ENCODE measurements at places on chromosomes 2 and 18.

DNA sequence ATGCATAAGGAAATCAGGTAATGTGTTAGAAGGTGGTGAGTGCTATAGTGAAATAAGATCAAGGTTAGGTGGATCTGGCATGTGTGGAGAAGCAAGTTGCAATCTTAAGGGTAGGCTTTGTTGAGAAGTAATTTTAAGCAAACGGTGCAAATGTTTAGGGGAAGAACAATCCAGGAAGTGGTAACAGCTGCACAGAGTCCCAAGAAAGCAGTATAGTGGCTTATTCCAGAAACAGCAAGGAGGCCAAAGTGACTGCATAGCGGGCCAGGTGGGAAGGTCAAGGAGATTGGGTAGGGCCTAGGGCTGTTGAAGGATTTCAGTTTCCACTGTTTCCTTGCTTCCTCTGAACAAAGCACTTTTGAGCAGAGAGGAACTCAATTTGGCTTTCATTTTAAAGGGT, 30.0 kb upstream of the RAB1A start:
- DNase-seq: no peak

- DNase-seq: no peak
These were observed 197.0 kb downstream of the NCKAP5 start for GRCh38 chr2:133371286-133371685.

- no peak for DNase-seq
These were observed 227.1 kb downstream of the MYCN start for GRCh38 chr2:16167451-16167861.

DNA sequence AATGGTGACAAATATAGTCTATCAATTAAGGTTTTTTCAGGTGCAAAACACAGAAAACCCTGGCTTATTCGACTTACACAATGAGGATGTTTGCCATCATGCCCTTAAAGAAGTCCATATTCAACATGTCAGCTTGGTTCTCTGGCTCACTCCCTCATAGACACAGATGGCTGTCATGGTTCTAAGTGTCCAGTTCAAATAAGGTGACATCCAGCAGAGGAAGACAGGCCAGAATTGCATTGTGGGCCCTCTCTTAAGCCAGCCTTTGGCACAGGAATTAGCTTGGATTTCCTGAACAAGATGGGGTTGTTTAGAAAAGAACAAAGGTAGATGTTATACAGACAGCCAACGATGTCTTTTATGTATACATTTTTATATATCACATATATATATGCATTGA, 18.7 kb upstream of the SLC1A4 start:
- DNase-seq: no peak

DNA sequence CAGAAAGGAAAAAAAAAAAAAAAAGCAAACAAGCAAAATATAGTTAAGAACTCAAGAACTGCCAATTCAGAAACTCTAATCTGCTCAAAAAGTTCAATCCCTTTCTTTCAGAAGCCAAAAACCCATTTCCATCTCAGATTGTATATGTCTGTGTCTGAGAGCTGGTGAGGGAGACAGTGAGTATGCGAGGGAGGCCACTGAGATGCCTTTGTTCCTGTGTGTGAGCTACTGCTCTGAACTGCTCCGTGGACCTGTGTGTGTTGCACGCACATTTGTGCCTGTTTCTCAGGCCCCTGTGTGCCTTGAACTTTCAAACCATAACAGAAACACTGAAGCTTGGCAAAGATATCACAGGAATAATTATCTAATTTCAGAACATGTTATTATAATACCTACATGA, 2.5 kb upstream of the PKDCC start:
- no peak for DNase-seq

GRCh38 chr2:237278568-237278967, 135.4 kb downstream of the COL6A3 start:
- DNase-seq: no peak

DNA sequence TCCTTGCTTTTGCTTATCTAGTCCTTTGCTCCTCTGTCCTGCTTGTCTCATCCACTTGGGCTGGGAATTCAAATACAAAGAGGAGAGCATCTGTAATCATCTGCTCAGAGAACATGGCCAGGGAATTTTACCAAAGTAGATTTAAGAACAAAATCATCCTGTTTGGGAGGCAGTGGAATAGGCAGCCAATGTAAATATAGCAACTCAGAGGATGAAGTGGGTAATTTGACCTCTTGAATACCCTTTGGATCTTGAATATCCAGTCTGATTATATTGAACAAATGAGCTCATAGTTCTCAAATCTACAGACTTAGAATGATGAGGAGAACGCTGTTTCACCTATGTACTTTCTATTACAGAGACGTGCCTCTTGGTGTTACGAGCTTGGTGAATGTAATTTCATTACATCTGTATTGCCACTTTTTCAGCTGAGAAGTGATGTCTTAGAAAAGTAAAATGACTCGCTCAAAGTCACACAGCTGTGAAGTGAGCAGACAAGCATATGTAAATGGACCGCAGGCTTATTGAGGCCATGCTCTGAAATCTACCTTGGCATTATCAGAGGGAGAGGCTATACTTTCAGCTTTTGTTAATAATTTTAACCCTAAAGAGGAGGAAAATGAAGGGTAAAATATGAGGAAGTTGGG, 266.3 kb downstream of the MTX2 start:
- no peak for DNase-seq

- DNase-seq: no peak
These were observed 8.8 kb downstream of the NMUR1 start for GRCh38 chr2:231521443-231521842.

DNA sequence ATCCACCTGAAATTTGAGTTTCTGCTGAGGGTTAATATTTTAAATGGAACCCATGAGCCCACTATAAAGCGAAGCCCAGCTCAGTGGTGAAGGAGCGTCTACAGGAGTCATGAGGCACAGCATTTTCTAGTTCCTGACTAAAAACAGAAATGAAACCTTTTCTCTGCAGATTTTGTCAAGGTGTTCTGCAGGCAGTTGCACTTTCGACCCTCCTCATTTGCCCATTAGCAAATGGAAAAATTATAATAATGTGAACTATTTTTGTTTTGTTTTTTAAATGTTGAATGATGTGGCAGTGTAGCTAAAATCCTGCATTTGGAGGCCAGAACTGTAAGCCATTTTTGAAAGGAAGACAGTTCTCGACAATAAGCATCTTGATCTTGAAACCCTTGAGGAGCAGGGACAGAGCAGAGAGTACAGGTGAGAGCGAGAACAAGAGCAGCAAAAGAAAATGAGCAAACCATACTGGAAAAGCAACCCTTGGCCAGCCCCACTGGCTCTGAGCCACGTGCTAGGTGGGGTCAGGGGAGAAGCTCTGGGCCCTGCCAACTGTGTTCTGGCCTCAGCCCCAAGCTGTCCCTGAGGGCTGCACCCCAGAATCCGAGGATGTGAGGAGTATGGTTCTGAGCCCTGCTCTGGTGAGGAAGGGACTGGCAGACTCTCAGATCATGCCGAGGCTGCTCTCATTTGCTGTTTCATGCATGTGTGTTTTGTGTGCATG, 26.4 kb upstream of the COPS8 start:
- DNase-seq: no peak

DNA sequence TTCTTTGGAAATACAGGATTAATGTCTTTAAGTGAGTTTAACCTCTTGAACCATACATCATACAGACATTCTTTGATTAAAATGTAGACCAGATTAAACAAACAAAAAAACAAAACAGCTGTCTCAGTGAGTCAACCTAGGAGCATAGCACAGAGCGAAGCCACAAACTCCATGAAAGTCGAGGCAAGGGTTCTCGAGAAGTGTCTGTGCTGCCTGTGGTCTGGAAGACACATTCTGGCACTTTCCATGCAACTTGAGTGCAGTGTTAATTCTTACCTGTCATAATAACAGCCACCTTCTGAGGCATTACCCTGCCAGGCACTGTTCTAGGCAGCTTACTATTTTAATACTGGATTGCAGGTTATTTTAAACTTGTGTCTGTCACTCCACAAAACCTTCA, 435.5 kb upstream of the MMADHC start:
- DNase-seq: no peak

DNA sequence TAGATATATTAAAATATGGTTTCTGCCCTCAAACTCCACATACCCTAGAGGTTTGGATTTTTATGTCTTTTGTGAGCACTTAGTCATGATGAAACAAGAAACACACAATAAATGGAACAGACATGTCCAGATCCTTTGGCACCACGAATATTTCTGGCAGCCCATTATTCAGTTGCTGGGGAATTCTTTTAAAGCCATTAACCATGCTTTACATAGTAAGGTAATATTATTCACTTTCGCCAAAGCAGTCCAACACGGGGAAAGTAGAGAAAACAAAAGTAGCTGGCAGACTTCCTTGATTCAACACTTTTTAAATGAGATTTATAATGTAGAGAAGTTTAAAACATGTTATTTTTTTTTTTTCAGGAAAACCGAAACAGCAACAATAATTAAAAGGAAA, 235.4 kb downstream of the PIEZO2 start:
- no peak for DNase-seq

GRCh38 chr18:61946449-61946848, 53.6 kb upstream of the RNF152 start:
- DNase-seq: no peak

DNA sequence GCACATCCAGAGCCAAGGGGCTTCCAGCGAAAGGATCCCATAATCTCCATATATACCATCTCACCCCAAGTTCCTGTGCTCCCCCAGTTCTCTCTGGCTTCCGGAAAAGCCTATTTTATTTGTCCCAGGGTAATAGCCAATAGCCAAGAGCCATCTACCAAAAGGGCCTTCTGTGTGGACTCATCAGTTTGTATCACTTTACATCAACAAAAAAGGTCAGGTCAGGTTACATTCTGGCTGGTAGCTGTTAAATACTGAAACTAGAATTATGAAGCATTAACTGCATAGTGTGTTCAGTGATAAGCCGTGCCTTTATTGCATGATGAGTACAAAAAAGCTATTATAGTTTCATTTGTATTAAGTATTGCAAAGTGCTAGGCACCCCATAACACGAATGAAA, 223.7 kb downstream of the IRS1 start:
- no peak for DNase-seq

DNA sequence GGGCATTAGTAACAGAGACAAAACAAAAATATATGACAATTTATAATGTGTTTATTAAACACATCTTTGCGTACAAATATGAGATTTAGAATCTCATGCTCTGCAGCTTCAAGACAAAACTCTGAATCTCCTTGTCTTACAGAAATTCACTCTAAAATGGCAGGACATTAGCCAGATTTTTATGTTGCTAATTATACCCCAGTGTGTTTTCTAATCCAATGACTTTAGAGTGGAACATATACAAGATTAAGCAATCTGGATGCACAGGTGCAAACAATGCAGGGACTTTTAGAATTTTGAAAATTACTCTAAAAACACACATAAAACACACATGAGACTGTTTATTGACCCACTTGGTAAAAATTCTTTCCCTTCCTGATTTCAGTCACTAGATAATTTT, 85.9 kb downstream of the CALCRL start:
- DNase-seq: no peak

GRCh38 chr18:13394801-13395200, 176.2 kb downstream of the LDLRAD4 start:
- DNase-seq: no peak

GRCh38 chr2:169845016-169845415, 17.8 kb downstream of the UBR3 start:
- DNase-seq: no peak

DNA sequence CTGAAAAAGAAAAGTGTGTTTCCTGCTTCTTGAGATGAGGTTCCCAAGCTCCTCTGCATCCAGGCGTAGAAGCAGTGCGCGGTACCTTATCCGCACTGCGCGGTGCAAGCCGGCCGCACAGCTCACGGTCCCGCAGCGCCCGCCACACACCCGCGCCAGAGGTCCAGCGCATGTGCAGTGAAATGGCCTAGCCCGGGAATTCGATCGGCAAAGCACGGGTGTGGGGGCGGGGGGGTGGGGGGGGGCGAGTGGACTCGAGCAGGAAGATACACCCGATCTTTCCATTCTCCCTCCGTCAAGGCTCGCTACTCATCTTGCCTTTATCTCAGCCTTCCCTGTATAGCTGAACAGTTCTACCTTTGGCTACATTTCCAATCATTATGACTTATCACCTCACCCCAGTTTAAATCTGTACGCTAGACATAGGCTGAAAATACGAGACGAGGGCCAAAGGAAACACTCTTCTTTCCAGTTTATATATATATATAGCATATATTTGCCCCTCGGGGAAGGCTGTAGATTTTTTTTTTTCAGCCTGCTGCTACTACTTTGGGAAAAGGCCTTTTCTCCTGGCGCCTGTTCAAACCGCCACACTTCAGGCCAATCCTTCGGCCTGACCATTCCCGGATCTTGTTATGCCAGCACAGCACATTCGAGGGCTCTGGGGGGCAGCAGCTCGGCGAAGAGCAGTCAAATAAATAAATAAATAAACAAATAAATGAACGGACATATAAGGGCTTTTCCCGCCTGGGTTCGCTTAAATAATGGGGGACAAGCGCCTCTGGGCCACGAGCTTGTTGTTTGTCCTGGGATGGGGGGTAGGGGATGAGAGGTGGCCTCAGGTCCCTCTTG, 10.4 kb downstream of the HOXD8 start:
- DNase-seq: no peak

- DNase-seq: no peak
These were observed 298.2 kb upstream of the ZC3H15 start for GRCh38 chr2:186187854-186188253.

DNA sequence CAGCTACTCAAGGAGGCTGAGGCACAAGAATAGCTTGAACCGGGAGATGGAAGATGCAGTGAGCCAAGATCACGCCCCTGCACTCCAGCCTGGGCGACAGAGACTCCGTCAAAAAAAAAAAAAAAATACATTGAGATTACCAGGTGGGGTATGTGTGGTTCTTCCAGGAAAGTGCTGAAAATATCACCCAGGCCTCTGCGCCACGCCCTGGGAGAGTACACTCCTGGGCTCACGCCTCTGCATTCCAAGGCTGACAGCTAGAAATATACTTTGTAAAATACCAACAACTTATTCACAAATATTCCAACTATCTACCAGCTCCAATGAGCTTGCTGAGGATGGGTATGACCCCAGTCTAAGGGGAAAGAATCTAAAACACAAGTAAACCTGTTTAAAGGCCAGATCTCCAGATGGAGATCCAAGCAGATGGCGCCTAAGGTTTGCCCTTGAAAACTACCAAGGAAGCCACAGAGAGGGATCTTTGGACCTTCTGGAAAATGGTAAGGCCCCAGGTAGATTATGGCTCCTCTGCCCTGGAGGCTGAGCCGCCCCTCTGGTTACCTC, 21.6 kb upstream of the B3GNT7 start:
- DNase-seq: no peak

- no peak for DNase-seq
These were observed 104.4 kb upstream of the MAPRE2 start for GRCh38 chr18:34936772-34937171.

DNA sequence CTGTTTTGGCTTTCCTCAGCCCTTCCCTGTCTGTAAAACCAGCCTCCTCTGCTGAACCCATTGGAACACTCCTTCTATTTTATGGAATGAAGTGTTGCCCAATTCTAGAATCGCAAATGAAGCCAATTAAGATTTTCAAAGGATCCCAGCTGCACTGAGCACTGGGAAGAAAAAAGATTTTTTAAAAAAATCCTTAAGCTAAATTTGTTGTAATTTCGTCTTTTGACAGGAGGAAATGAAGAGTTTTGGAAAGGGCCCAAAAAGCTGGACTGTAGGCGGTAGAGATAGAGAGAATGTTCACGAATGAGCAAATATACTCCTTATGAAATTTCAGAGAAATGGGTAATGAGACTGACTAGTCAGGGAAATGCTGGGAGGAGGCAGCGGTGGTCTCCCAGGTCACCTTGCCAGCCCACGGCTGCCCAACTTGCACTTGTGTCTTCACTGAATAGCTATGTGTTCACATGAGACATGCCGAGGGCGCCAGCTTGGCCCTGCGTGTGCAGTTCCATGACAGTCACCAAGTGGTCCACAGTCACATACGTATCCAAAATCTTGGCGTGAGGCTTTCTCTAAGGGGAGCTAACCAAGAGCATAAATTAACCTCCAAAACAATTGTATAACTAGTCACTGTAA, 69.9 kb downstream of the SGPP2 start:
- DNase-seq: no peak
